Cardiac fibroblast (primary cell): ENCODE measurements at places on chromosomes 13 and 19.

- DNase-seq = peak; percentile 20
These were observed 28.3 kb downstream of the SMAD9 start for GRCh38 chr13:36891752-36892151.

DNA sequence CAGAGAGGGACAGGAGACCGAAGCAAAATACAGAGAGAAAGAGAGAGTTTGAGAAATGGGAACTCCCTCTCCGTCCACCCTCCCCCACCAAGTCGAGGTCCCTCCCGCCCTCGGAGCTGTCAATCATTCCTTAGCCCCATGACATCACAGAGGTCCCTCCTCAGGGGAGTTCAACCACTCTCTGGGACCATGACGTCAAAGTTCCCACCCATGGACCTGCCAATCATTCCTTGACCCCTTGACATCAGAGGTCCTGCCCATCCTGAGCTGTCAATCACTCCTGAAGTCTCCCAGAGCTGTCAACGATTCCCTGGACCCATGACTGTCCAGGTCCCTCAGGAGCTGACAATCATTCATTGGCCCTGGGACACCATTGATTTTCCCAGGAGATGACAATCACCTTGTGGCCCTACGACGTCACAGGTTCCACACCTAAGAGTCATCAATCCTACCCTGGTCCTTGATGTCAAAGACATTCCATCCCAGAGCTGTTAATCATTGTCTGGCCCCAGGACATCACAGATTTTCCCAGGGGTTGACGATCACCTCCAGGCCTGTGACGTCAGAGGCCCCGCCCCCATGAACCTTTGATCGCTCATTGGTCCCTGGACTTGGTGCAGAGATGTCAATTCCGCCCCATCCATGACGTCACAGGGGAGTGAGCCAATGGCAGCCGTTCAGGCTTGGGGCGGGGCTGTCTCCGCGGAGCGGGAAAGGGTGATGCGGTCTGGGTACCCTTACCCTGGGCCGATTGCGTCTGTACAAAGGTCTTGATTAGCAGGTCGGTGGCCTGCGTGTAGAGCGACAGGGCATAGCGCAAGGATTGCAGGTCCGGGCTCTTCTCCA lies 61.7 kb downstream of the COLGALT1 start:
- DNase-seq = peak; percentile 53

GRCh38 chr19:48933382-48933932 lies at the start of gene DHDH:
Gene DHDH (plus strand): TSS chr19:48933699. CDS start chr19:48933722, 23 bp downstream.
- peak; percentile 54 for DNase-seq

DNA sequence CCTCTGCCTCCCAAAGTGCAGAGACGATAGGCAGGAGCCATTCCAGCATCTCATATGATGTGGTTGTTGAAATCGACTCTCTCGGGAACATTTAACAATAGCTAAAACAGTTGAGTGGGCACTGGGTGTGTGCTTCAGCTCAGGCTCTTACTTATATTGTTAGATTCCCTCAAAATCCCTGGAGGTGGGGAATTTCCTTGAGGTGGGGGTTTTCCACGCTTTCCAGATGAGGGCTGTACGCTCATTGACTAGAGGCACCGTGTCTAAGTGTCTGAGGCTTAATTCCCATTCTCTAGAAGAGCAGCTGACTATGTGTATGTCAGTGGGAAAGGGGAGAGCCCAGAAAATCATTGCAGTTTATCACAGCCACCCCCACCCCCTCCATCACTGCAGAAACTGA lies 10.8 kb upstream of the GRAMD1A start:
- DNase-seq = no peak

- DNase-seq = peak; percentile 22
These were observed 121.0 kb downstream of the MRPL57 start for GRCh38 chr13:21297447-21297846.

DNA sequence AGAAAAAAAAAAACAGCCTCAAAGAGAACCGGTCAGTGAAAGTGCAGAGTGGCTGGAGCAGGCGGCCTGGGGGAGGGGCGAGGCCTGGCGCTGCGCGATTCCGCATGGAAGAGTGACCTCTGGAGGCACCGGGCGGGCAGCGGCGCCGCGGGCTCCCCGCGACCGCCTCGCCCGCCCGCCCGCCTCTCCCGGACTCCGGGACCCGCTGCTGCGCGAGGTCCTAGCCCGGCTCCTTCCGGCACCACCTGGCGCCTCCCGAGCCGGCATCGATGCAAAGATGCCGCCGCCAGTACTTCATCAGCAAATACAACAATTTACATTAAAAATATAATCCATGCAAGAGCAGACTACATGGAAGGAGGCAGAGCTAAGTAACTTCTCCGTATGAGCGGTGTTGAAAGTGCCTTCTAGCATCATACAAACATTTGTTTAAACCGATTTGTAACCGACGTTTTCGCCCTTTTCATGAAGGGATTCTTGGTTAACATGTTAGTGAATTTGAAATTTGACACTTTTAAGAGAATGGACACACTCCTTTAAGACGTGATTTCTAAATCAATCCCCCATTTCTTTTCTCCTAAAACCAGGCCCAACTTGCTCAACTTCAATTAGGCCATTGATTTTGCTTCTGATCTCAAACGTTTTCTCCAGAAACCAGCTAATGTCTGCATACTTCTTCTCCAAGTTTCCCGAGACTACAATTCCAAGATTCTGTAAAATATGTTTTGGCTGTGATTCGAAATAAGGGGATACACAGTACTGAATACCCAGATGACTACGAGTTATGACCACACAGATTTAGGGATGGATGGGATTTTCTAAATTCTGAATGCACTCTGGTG lies 2.1 kb downstream of the EFNB2 start:
- DNase-seq = peak; percentile 88

GRCh38 chr13:79810669-79811068 lies 329.7 kb downstream of the NDFIP2 start:
- peak; percentile 63 for DNase-seq

DNA sequence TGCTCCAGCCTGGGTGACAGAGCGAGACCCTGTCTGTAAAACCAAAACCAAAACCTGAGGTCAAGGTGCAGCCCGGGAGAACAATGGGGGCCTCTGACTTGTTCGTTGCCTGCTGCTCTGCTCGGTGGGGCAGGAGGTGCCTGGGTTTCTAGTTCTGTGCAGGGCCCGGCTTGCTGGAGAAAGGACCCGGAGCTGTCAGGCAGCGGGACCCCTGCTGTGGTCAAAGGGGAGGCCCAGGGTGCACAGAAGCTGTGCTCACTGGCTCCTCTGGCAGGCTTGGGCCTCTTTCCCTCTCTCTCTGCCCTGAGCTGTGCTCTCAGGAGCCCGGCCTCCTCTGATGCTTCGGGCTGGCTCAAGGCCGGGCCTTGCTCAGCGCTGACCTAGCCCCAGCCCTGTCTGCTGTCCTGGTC lies 3.5 kb downstream of the LRP3 start:
- DNase-seq = no peak

GRCh38 chr19:46573679-46574498 lies 27.2 kb upstream of the CALM3 start:
- no peak for DNase-seq

GRCh38 chr19:51285682-51286081 lies 25.8 kb upstream of the IGLON5 start:
- DNase-seq = no peak

GRCh38 chr13:39577203-39577602 lies 25.8 kb downstream of the LHFPL6 start:
- DNase-seq = no peak

DNA sequence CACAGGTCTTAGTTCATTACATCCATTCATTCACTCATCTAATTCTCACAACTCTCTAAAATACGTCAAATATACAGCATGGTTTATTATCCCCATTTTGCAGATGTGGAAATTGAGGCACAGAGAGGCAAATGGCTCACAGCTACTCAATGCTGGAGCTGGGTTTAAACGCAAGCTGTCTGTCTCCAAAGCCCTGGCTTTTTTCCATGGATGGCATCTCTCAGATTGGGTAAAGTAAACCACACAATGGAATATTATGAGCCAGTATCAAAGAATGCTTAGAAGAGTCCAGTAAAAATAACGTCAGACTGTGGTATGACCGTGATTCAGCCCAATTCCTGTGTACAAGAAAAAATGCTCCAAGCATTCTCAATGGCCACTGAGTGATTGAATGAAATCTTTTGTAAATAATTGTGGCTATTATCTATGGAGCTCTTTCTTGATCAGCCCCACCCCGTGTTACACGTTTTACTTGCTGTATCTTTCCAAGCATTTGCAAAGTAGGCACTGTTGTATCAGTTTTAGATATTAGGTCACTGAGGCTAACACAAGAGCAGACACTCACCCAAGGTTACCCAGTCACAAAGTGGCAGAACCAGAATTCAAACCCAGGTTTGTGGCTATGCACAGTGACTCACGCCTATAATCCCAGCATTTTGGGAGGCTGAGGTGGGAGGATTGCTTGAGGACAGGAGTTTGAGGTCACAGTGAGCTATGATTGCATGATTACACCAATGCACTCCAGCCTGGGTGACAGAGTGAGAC lies 5.5 kb upstream of the ACP7 start:
- peak; percentile 99 for DNase-seq

DNA sequence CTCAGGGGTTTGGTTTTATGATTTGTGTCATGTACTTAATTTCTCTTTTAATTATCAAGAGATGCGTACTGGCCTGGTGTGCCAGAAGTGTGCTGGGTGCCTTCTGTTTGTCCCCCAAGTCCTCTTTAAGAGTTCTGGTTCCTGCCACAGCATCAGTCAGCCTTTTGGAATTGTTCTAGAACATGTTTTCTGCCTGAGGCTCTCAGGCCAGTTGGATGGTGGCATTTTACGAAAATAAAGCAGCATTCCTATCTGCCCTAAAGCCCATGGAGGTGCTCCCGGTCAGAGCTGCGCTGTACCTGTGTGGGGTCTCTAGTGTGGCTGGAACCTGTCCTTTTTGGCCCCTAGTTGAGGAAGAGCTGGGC lies 54.1 kb downstream of the TSSK6 start:
- DNase-seq = no peak

- DNase-seq = no peak
These were observed 8.8 kb downstream of the DDX39A start for GRCh38 chr19:14410091-14411051.

DNA sequence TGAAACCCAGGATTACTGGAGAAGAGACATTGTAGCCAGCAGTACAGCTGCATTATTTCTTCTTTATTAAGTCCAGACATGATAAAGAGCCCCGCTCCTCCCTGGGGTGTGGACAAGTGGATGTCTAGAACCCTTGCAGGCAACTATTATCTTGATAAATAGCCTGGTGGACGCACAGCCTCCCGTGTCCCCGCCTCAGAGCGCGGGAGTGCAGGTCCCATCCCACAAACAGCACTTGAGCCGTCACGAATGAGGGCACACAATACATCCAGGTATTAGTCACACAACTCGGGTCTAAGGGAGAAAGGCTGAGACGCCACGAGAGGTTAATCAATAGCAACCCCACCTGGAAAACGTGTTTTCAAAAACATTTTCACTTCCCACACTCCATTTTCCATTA lies 213.2 kb upstream of the SOX1 start:
- no peak for DNase-seq

- no peak for DNase-seq
These were observed 29.8 kb downstream of the PPP2R1A start for GRCh38 chr19:52219611-52220010.

DNA sequence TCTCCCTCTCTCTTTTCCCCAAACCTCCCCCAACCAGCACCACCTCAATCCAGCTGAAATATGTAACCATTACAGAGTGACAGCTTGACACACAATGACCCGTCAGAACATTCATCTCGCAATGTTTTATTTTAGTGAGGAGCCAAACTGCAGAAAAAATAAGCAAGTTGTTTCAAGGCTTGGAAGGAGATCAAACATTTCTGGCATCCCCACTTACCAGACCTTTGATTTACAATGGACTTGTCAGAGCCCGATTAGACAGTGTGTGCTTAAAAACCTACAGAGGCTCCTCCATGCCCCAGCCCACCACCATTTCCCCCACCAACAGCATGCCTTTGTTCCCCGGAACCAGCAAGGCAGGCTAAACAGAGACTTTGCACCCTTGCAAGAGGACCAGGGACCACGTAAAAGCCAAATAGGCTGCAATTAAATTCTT lies 382.8 kb upstream of the ZNF507 start:
- DNase-seq = no peak

GRCh38 chr19:8512115-8512967 lies 1.6 kb downstream of the ZNF414 start:
- DNase-seq = peak; percentile 25

DNA sequence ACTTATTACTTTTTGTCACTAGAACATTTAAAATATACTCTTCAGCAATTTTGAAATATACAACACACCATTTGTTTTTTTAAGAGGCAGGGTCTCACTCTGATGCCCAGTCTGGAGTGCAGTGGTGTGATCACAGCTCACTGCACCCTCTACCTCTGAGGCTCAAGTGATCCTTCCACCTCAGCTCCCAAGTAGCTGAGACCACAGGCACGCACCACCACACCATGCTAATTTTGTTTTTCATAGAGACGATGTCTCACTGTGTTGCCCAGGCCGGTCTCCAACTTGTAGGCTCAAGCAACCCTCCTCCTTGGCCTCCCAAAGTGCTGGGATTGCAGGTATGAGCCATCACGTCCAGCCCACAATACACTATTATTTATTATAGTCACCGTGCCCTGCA lies 2.6 kb downstream of the IGFL2 start:
- DNase-seq = no peak

GRCh38 chr19:17457616-17458015 lies 3.1 kb downstream of the NXNL1 start:
- DNase-seq = no peak

DNA sequence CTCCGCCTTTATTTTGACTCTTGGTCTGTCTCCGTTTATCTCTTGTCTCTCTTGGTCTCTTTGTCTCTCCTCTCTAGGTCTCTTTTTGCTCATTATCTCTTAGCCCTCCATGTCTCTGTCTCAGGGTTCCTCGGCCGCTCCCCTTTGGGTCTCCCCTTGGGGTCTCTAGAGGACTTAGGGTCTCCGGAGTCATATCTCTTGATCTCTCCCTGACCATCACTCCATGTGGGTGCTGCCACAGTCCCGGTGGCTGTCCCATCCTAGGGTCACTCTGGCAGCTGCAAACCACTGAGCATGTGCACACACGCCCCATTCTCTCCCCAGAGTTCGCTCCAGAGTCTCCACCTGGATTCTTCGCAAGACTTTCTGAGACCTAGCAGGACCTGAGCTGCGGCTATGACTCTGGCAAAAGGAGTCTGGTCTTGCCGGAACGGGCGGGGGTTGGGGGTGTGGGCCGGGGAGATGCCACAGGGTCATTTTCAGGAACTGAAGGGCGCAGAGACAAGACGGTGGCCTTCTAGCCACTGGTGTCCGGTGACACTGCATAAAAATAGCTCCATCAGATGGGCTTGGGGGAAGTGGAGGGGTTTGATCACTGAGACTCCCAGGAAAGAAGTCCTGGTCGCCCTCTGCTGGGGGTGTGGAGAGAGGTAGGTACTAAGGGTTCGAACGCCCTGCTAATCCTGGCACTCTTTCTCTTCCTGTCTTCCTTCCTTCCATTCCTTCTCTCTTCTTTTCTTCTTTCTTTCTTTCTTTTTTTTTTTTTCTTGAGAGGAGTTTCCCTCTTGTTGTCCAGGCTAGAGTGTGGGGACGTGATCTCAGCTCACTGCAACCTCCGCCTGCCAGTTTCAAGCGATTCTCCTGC lies 1.2 kb upstream of the KCNA7 start:
- no peak for DNase-seq

GRCh38 chr19:49554701-49555181 lies 25.6 kb downstream of the NOSIP start:
- DNase-seq = no peak
